ENCODE measurements at places on chromosomes 3 and 15.

- no peak for DNase-seq
These were observed 49.2 kb downstream of the SLC41A3 start for GRCh38 chr3:126034481-126035361.

DNA sequence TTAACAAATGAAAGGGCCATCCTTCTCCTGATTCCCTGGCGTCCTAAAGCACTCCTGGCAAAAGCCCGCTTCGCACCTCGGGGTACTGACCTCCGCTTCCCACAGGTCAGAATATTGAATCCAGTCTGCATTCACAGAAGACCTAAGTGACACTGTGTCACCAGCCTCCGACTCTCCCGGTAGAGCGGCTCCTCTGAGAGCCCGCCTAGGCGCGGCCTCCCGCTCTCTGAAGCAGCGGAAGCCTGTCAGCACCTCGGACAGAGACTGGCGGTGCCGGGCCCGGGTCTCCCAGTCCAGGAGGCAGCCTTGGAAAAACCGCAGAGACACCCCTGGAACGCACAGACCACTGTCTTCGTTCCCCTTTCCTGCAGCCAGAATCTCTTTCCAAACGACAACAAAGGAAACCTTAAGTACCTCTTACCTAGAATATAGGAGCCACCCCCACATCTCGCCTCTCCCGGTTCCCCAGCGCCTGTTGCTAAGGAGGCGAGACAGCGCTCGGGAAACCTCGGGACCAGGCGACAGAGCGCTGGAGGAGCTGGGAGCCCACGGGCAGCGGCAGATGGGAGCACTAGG is 1.2 kb downstream of the GABRB3 start:
- DNase-seq: no peak

GRCh38 chr3:142947799-142948575 is 15.5 kb downstream of the PAQR9 start:
- DNase-seq: peak; percentile 28

GRCh38 chr3:124097362-124098131 is 105.6 kb upstream of the ROPN1 start:
- no peak for DNase-seq

DNA sequence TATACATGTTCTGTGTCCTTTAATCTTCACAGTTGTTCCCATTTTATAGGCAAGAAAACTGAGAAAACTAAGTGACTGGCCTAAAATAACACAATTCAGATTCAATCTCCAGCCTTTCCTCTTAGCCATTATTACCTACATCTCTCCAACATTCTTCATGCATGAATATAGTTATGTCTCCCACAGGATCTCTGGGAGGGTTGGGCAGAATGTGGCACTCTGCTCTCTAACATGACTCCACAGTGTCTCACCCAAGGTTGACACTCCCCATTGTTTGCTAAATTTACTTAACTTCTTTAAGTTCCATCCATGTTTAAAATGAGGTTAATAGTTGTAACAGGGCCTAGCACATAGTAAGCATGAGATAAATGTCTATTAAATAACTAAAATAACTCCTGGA is 276.3 kb downstream of the ERC2 start:
- DNase-seq: no peak

GRCh38 chr3:113086560-113087461 is 96.0 kb downstream of the GTPBP8 start:
- DNase-seq: no peak

GRCh38 chr3:183359036-183359435 is 69.4 kb downstream of the MCF2L2 start:
- DNase-seq: no peak

DNA sequence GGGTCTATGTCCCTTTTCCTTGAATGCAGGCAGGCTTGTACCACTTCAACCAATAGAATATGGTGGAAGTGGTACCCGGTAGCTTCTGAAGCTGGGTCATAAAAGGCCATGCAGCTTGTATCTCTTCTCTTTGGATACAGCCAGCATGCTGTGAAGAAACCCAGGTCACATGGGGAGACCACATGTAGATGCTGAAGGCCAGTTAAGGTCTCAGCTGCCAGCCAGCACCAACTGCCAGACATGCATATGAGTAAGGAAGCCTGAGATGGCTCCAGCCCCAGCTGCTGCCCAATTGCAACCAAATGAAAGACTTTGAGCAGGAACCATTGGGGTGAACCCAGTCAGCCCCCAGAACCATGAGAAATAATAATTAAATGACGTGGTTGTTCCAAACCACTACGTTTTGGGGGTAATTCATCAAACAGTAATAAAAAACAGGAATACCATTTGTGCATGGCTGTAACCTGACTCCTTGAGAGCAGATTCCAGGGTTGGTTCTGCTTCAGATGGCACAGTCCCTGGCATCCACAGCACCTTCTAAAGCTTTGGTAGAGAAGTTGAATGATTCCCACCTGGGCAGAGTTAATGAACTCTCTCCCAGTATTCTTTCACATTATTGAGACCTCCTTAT is 3.8 kb downstream of the RBP2 start:
- peak; percentile 16 for DNase-seq

- DNase-seq: no peak
These were observed 655.5 kb downstream of the GBE1 start for GRCh38 chr3:81105789-81106488.

DNA sequence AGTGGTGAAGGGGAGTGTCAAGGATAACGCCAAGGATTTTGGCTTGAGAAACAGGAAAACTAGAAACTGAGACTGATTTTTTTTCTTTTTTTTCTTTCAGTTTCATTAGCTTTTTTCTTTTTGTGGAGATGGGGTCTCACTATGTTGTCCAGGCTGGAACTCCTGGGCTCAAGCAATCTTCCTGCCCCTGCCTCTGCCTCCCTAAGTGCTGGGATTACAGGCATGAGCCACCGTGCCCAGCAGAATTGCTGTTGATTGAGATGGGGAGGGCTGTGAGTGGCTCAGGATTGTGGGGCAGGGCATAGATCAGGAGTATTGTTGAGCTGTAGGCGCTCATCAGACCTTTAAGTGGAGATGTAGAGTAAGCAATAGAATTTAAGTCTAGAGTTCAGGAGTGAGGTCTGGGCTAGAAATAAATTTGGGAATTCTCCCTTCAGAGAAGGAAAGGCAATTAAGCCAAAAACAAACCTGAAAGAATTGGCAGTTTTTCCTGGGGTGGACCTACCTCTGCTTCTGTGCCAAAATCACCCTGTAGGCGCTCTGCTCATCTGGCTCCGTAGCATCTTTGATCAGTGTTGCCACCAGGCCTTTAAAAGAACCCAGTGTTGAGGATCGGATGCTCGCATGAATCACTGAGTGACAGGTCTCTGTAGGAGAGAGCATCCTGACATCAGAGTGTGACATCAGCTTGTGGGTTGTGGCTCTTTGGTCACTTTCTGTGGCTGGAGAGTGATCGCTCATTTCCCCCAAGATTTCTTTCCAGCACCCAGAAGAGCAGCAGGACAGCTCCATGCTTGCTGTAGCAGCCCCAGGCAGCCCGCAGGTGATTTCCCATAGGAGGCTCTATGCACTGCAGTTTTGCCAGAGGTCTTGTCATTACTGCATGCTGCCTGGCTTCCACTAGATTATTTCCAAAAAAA is 15.8 kb downstream of the ABHD17C start:
- DNase-seq: peak; percentile 34

DNA sequence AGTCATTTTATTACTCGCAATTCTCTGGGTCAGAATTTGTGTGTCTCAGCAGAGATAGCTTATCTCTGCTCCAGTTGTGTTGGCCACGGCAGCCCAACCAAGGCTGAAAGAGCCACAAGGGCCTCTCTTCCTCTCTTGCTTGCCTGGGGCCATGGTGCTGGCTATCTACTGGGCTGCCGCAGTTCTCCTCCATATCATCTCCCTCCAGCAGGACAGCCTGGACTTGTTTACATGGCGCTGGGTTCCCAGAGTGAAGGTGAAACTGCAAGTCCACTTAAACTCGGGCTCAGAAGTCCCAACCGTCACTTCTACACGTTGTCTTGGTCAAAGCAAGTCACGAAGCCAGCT is 134.8 kb downstream of the UACA start:
- DNase-seq: no peak

DNA sequence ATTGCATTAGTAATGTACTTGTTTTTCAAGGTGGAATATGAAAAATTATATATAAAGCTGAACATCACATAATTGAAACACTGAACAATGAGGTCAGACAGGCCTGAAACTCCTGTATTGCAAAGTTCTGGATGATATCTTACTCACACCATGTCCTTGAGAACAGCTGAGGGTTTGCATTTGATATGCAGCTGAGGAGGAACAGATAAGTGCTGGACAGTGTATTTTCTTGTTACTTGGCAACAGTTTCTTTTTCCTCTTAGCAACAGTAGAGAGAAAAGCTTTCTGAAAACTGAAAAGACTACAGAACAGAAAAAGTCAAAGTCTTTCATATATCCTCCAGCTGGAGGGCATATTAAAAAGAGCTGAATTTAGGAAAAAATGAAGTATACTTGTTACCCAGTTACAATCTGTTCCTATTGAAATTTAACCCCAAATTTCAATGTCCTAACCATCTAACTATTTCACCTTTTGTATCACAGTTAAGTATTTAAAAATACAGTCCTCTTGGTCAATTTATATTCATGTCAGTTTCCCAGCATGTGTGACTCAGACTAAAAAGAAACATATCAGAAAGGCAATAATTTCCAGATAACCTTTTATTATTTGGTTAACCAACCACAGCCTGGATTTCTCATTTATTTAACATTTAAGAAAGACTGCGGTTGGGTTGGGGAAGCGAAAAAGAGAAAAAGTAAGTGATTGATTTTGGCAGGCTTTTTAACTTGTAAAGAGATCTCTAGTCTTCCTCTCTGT is 733.0 kb upstream of the DPPA4 start:
- DNase-seq: no peak

DNA sequence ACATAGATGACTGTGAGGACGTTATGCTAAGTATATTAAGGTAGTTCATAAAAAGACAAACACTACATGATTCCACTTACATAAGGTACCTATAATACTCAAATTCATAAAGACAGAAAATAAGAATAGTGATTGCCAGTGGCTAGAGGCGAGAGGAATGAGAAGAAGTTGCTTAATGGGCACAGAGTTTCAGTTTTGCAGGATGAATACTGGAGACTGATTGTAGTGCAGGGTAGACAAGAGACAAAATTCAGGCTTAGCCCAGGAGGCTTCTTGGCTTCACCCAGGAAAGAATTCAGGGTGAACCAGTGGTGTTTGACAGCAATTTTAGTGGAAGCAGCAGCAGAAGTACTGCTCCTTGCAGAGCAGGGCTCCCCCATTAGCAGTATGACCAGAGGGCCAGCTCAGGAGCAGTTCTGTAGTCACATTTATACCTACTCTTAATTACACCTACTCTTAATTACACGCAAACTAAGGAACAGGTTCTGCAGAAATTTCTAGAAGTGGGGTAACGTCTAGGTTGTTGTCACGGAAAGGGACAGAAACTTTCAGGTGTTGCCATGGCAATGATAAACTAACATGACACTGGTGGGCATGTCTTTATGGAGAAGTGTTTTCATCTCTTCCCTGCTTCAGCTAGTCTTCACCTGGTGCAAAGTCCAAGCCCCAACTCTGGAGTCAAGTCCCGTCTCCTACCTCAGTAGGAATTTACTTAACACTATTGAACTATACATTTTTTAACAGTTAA is 55.2 kb downstream of the TBL1XR1 start:
- DNase-seq: no peak

DNA sequence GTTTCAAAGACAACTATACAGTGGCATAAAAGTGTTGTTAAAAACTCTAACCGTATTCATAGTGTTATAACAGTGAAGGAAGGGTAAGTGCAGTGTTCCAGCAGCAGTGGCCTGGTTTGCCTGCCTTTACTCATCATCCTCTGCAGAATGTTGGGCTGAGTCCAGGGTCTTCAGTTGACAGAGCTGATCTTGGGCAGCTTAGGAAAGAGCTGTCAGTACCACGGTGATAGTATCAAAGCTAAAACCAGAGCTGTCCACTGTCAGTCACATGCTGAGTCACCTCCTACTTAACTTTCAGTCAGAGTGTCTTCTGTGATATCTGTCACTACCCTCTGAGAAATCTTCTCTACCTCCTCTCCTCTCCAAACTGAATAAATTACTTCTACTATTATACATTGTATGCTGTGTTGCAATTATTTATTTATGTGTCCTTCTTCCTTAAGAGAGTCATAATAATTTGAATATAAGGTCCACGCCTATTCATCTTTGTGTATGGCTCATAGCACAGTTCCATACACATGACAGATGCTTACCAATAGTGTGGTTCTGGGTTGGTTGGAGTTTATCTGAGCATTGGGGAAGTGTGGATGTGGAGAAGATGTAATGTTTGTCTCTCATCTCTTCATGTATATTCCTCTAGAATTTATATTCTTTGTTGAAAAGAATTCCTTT is 242.1 kb downstream of the ZIC1 start:
- DNase-seq: no peak

DNA sequence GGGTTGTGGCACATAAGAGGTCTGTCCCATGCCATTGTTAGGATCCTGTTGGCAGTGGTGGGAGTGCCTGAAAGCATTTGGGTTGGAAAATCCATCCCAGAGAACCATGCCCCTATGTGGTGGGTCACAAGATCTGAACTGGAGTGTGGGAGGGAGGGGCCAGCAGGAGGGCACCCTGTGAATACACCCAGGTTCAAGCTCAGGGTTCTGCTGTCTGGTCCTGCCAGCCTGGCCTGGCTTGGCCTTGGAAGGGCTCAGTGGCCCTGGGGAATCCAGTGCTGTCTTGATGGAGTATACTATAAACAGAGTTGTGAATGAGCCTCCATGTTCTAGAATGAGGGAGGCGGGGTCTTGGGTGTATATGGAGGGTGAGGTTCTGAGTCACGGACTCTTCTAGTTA is 11.8 kb downstream of the ANKDD1A start:
- no peak for DNase-seq

GRCh38 chr3:12999147-13000140 is 73.8 kb downstream of the IQSEC1 start:
- peak; percentile 98 for DNase-seq

DNA sequence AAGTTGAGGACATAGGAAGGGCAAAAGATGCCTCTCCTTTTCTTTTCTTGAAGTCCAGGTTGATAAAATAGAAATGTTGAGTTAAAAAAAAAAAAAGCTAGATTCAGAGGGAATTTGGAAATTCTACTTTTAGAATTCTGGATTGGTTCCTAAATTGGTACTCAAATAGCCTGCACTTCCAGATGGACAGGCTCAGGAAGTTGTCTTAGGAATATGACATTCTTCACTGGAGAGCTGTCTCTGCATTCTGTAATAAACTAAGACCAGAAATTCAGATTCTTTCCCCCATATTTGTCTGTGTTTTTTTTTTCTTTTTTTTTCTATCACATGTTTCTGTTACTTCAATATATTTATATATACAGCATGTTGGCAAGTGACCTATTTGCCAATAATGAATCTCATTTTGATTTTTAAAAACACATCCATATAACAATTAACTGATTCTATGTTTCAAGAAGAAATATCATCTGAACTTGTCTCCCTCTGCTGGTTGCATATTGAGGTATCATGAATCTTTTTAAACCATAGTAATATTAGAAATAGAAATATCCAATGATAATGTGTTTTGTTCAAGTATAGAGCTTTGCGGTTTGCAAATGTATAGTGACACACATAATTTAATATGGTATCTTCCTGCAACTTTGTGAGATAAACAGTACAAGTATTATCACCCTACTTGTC is 8.5 kb upstream of the LSAMP start:
- no peak for DNase-seq
